ENCODE measurements at places on chromosomes 4 and X. TPM values are rescaled to one million over a fixed set of nuclear protein-coding genes. Genes with fewer than 3 reads are reported as not detected.

DNA sequence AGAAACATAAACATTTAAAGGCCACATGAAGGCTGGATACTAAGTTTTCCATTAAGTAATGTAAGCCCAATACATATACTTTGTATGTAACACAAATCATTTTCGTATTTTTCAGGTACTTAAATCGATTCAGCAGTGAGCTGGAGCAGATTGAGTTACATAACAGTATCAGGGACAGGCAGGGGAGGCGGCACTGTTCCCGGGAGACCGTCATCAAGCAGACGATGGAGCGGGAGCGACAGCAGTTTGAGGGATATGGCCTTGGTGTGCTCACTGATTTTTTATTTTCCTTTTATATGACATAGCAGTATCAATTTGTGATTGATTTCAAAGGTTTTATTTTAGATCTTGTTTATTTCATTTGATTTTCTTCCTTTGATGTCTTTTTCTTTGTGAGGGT lies 20.7 kb downstream of the TMA16 start:
- no peak for DNase-seq

DNA sequence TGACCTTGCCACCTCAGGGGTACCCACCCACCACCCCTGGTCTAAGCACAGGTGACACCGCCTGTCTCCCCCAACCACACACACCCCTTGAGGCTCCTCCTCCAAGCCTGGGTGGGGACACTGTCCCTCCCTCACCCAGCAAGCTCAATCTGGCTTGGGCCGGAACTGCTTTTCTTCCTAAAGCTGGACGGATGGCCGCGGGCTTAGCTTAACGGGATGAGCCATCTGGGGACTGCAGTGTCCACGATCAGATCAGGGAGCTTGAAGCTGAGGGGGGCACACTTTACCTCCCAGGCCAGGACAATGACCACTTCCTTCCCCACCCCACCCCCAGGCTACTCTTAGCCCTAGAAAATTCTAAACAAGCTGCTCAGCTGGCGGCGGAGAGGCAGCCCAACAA lies 1.0 kb upstream of the SLC6A8 start:
- DNase-seq, result no peak

DNA sequence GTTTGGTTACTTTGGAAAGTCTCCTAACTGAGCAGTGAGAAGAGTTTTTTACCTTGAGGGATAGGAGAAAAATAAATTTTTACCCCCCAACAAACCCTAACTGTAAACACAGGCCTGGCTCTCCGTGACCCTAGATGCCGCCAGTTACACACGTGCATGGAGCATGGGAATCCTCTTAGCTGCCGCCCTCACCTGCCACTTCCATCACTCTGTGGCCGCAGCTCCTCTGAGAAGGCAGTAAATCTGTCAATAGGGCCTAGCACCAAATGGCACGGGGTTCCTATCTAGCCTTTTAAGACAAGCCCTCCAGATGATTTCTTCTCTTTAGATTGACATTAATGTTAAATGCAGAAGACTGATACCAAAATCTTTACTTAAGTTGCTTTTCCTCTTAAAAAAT lies 330.3 kb upstream of the FAM241A start:
- DNase-seq, result no peak

- peak; percentile 77 for DNase-seq
Measured at GRCh38 chrX:38220024-38220414, 652 bp downstream of the SRPX start.

DNA sequence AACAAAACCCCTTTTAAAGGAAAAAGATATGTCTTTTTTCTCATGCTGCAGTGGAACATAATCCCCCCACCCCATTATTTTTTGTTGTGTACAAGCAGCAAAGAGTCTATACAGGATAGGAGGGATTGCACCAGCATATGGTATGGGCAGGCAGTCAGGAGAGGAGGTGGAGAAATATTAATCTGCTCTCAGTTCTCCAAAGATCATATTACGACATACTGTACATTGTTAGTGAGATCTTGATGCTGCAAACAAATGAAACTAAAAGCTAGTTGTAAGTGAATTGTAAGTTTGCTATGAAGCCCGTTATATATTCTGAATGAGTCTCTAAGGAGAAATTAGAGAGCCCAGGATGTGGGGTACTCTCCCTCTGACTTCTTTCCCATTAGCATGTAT lies 75.3 kb downstream of the RAPGEF2 start:
- DNase-seq, result no peak

DNA sequence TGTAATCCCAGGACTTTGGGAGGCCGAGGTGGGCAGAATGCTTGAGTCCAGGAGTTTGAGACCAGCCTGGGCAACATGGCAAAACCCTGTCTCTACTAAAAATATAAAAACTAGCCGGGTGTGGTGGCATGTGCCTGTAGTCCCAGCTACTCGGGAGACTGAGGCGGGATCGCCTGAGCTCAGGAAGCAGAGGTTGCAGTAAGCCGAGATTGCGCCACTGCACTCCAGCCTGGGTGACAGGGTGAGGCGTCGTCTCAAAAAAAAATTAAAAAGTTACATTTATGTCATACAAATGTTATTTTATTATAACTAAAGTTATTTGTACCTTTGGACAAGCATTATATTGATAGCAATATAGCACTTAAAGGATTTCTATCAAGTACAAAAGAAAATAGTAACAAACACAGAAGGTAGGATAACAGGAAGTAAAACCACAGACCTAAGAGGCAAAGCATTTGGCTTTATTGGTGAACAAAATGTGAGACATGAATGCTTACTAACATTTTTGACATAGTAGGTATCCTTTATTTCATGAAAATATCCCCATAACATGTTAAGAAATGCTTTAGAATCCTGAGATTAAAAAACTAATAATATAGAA lies 51.5 kb downstream of the TMEM165 start:
- DNase-seq, result no peak

DNA sequence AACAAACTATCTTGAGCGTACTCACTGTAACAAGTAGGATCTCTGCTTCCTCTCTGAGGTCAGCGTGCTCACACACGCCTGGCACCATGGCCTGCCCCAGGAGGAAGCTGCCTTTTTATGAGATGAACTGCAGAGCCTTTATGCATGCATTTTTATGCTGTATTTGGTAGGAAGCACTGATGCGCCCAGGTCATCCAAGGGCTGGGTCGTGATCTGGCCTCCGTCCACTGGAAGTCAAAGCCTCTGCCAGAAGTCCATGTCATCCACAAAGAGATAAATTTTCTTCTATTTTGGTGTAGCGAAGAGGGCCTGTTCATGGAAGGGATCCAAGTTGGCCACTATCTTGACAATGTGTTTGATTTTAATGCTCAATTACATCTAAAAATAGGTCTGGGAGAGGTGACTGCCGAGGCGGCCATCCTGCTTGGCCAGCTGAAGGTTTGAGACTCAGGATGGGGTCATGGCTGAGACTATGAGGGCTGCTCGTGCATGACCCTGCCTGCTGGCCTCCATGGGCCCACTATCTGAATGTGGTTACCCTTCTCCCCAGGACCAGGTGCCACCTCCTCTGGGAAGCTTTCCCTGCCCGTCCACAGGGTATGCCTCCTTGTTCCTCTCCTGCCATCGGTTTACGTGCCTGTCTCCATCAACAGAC lies 50.3 kb downstream of the HTRA3 start:
- DNase-seq, result no peak

DNA sequence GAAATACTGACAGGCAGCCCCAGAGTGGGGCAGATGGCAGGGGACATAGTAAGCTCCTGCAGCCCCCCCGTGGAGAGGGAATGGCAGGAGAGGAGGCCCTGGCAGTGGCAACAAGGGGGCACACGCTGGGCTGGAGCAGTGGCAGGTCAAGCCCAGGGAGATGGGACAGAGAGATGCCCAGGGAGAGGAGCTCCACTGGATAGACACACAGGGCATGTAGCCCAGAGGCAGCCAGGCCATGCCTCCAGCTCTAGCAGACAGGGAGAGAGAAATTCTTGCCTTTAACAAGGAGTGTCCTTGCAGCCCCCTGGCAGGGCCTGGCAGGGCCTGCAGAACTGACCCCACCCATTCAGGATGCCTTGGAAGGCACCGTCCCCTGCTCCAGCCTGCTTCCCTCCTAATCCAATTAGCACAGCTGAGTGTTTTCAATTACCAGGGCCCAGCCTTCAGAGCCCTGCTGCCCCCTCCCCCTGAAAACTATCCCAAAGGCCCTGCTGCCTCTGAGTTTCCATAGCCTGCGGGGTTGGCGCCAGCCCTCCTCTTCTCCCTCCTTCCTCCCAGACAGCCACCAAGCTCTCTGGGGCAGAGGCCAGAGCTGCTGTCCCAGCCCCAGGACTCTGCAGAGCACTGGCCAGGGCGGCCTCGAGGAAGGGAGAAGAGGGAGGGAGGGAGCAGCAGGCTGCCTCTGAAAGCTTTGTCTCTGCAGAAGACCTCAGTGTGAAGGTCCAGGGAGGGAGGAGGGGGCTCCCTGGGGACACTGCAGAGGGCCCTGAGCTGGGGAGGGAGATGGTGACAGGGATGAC lies 12.5 kb downstream of the L1CAM start:
- no peak for DNase-seq

GRCh38 chr4:122806981-122807679 lies 19.5 kb upstream of the FGF2 start:
- DNase-seq, result no peak

DNA sequence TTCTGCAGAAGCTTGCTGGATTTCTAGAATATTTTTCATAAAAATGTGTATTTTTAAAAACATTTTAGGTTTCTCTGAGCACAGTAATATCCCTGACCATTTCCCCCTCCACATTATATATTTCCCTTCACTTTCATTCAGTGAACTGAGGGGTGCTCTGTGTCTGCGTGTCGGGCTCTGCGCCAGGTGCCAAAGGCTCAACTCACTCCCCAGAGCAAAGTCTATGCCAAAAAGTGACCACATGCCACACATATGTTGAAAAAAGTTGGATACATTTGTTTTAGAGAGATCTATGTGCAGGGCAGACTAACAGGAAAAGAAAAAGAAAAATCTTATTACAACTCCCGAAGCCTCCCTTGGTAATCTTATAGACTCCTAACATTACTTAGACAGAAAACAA lies 233.7 kb downstream of the MGST2 start:
- DNase-seq, result no peak

GRCh38 chrX:87098477-87098876 lies 419.1 kb upstream of the KLHL4 start:
- DNase-seq, result no peak

GRCh38 chr4:64584981-64585557 lies 175.8 kb upstream of the TECRL start:
- DNase-seq, result peak; percentile 26

DNA sequence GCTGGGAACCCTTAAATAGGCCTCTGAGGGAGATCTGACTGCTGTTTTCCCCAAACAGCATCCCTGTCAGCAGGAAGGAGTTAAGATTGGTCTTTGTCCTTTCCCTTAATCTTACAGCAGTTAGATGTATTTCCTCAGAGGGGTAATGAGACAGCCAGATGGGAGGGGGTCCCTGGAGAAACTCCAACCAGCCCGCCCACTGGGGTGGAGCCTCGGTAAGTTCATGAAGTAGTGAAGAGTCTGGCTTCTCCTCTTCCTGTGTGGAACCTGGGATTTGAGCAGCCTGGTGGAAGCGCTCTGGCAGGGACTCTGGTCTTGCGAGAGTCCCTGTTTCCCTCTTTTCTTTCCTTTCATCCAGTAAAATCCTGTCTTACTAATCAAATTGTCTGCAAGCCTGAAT lies 330.0 kb downstream of the TLL1 start:
- no peak for DNase-seq

DNA sequence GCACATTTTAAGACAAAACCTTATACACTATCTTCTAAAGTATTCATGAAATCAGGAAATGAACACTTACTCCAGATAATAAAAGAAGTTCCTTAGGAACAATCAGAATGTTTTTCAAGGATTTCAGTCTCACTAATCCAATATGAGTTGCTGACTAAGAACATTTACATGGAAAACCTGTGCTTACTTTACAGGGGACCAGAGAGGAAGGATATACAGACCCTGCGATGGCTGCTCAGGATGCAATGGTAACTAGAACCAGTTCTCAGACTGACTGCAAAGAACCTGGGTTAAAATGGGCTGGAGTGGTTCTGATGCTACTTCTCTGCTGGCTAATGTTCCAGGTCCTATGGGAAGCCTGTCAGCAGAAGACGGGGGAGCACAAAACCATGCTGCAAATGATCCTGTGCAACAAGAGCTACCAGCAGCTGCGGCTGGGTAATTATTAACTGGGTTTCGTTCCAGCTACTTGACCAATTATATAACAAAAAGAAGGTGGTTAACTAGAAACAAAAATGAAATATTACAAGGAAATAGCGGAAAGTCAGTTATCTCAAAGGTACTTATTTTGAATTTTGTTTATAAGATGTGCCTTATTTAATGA lies 85.3 kb downstream of the ANXA10 start:
- no peak for DNase-seq

DNA sequence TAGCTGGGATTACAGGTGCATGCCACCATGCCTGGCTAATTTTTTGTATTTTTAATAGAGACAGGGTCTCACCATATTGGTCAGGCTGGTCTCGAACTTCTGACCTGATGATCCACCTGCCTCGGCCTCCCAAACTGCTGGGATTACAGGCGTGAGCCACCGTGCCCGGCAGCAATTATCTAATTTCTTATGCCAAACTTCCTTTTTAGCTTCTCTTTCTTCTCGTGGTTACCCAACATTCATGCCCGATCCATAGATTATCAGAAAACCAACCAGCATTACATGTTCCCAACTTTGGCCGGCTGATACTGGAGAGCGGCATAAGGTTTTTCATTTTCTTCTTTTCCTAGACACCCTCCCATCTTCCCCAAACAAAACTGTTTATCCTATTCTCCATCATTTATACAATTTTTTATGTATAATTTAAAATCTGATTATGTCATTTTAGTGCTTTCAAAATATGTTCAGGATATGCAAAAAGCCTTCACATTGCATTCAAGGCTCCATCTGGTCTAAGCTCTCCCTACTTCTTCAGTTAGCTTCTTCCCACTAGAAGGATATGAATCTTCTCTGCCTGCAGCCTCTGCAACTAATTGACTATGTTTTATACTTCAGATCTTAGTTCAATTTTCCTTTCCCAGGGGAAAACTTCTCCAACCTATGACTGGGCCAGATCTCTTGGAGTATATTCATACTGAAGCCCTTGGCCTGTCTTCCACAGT lies 8.7 kb downstream of the SLC7A11 start:
- no peak for DNase-seq

DNA sequence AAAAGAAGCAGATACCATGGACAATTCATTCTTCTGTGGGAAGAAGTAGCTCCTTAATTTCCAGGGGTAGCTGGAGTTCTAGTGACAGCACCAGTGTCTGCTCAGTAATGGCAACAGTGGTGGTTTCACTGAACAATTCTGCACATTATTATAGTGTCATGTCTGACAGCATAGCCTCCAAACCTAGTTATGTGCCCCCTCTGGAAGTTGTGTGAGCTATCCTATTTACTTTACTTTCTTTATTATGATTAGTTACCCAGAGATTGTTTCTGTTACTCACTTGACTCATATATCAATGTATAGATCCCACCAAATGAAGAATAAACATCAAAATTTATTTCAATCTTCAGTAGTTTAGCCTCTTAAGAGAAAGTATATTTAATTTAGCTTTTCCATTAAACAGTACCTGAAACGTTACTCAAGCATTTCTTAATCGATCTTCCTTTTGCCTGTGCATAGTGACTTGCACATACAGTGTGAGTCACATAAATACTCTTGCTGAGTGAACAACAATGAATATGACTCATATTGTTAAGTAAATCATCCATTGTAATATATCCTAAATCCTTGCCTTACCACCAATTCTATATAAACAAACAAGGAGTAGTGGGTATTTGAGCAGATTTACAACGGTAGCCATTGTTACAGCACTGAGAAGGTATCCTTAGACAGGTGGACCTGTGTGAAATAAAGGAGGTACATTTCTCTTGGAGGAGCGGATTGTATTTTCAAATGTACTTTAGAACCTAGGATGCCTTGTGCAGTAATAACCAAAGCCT lies 534.7 kb downstream of the ANKRD50 start:
- DNase-seq, result peak; percentile 27

The TMEM47 gene
- 12.9 TPM for total RNA-seq

The SPINK2 gene
- total RNA-seq, result not detected
